ENCODE measurements at places on chromosomes 16 and 17.

DNA sequence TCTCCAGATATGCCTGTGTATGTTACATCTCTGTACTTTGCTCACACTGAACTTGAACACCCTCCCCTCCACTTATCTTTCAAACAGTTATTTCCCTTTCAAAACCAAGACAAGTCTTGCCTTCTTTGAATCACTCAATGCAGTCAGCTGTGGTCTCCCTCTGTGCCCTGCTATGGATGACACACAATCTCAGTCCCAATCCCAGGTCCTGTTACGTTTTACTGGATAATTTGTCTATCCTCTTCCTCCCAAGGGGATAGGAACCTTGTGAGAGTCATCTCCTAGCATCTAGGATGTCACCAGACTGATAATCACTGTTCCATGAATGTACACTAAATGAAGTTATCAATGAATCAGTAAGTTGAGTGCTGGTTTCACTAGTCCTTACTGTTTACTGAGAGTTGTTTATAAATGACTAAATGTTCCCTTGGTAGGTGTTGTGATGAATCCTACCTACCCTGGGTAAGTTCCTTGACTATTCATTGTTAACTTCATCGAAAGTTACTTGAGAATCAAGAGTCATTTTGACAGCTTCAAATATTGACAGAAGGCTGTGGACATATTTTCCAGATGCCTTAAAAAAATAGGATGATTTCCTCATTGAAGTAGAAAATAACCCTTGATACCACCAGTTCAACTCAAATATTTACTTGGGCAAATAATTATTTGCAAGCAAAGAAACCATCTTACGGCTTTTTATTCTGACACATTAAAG lies 244.9 kb downstream of the PRKCA start:
- DNase-seq = no peak

- DNase-seq = no peak
Measured at GRCh38 chr16:56812884-56813283, 52.1 kb upstream of the SLC12A3 start.

DNA sequence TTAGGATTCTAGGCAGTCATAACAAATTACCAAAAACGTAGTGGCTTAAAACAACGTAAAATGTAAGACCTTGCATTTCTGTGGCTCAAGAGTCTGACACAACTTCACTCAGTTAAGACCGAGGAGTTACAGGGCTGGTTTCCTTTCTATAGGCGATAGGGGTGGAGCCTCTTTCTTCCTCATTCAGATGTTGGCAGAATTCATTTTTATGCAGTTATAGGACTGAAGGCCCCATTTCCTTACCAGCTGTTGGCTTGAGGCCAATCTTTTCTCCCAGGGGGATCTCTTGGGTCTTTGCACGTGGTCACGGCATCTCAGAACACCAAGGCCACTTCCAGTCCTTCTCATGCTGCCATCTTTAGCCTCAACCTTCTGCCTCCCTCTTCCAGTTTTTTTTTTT lies 145.2 kb downstream of the KCNJ2 start:
- DNase-seq = no peak

- DNase-seq = no peak
Measured at GRCh38 chr17:39622380-39623006, 4.3 kb upstream of the PPP1R1B start.

GRCh38 chr16:12515746-12516145 lies 287.9 kb downstream of the CPPED1 start:
- DNase-seq = no peak

- DNase-seq = no peak
Measured at GRCh38 chr16:11515540-11516430, 70.9 kb downstream of the LITAF start.

DNA sequence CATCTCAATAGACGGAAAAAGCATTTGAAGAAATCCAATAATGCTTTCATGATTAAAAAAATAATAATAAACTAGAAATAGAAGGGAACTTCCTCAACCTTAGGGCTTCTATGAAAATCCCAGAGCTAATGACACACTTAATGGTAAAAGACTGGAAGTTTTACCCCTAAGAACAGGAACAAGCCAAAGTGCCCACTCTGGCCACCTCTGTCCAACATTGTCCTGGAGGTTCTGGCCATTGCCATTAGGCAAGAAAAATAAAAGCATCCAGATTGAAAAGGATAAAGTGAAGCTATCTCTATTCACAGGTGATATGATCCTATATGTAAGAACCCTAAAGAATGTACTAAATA lies 2.5 kb upstream of the LITAF start:
- no peak for DNase-seq

DNA sequence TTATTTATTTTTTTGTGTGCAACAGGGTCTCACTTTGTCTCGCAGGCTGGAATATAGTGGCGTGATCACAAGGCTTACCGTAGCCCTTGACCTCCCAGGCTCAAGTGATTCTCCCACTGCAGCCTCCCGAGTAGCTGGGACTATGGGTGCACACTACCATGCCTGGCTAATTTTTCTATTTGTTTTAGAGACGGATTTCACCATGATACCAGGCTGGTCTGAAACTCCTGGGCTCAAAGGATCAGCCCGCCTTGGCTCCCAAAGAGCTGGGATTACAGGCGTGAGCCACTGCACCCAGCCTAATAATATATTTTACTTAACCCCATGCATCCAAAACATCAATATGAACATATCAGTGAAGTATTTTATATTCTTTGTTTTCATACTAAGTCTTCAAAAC lies 2.0 kb downstream of the CCDC200 start:
- DNase-seq = no peak

DNA sequence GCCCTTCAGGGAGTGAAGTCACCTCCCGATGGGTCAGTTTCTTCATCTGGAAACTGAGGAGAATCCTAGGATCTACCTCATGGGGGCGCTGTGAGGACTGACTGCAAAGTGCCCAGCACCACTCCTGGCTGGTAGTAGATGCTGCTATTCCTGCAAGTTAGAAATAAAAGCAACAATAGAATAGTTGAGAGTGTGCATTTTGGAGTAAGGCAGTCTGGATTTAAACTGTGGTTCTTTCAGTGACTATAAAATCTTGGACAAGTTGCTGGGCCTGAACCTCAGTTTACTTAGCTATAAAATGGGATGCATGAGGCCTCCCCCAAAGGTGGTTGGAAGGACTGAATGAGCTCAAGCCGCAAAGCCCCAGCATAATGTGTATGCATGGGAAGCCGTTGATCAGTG lies 70.6 kb downstream of the CYB5B start:
- no peak for DNase-seq

DNA sequence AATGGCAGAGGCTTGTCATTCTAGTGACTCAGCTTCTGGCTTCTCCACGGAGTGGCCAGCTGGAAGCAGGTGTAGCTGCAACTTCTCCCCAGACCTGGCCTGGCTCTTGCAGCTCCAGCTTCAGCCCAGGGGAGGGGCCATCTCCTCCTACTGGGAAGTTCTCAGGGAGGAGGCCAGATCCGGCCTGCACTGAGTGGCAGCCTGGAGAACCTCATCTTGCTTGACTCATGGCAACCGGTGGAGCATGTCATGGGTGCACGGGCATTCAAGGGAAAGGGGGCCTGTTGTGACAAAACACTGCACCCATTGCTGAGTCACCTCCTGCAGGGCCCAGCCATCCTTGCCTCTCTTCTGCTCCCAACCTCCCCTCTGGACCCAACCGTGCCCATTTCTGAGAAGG lies 273.9 kb upstream of the MAF start:
- no peak for DNase-seq

GRCh38 chr16:27706866-27707685 lies 157.1 kb downstream of the KATNIP start:
- DNase-seq = no peak

GRCh38 chr16:86549076-86549892 lies 5.8 kb downstream of the MTHFSD start:
- DNase-seq = no peak

- no peak for DNase-seq
Measured at GRCh38 chr16:74505011-74505410, 83.7 kb upstream of the CLEC18B start.

DNA sequence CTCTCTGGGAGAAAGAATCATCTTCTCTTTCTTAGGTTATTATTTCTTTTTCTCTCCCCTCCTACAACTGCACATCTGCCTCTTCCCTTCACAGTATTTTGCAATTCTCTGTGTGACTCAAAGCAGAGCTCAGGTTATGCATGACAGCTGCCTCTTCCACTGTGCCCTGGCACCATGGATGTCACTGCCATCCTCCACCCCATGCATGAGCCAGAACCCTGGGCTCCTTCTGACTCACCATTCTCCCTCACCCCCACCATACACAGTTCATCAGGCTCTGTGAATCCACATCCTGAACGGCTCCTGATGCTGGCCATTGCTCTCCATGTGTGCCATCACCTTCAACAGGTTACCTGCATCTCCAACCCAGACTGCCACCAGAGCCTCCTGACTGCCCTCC lies 23.9 kb downstream of the CA10 start:
- DNase-seq = no peak

Data from NCI-H1048 (cell line).